Mucosa of gallbladder (tissue), 1 donor: ENCODE measurements at places on chromosomes 2 and 18. TPM values are rescaled to one million over a fixed set of nuclear protein-coding genes. Genes with fewer than 3 reads are reported as not detected.

The CNGA3 gene
- not detected for total RNA-seq

GRCh38 chr2:6301426-6301825 is 564.3 kb downstream of the CMPK2 start:
- DNase-seq = no peak

The HTRA2 gene
- total RNA-seq = 31.0 TPM

DNA sequence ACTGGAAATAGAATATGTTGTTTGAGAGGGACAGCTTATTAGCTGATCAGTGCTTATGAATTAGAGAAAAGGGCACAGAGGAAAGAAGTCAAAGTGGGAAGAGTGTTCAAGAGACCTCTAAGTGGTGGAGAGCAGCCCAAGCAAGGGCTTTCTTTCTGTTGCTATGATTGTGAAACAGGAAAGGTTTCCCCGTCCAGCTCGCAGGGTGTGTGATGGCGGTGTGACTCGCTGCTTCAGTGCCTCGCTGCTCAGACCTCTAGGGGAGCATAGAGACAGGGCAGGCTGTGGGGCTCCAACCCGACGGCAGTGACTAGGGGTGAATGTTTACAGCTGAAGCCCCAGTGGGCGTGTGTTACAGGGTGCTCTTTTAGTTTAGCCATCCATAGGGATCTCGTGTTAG is 166.5 kb upstream of the COPS8 start:
- no peak for DNase-seq

GRCh38 chr18:11072632-11073031 is 76.7 kb downstream of the PIEZO2 start:
- DNase-seq = no peak

The IL1B gene
- total RNA-seq = 33.2 TPM

DNA sequence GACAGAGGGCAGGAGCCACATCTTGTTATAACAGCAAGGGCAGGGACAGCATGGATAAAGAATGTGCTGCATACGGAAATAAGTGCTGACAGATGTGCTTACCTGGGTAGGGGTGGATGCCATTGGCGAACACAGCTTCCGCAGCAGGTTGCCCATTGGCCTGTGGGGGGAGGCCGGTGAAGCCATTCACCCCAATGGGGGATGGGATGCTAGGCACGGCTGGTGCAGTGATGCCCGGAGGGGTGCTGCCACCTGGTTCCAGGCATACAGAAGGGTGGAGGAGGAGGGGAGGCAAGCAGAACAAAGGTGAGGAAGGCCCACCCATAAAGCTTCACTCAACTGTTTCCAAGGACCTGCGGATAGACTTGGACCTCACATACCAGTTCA is 294.9 kb downstream of the CELF4 start:
- DNase-seq = no peak

DNA sequence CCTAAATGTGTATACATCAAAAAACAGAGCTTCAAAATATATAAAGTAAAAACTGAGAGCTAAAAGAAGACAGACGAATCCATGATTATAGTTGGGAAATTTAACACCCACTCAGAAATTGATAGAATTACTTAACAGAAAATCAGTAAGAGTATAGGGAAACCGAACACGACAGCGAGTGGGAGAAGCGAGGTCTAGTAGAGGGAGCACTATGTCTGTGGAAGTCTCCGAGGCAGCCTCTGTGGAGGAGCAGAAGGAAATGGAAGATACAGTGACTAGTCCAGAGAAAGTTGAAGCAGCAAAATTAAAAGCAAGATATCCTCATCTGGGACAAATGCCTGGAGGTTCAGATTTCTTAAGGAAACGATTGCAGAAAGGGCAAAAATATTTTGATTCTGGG is 38.8 kb downstream of the NMS start:
- no peak for DNase-seq

GRCh38 chr2:97718051-97718882 is 4.9 kb downstream of the ZAP70 start:
- no peak for DNase-seq

- DNase-seq = no peak
Measured at GRCh38 chr2:230995821-230996220, at the start of gene SPATA3. SPATA3 (plus strand) TSS chr2:230996121; CDS start chr2:230996234, 113 bp downstream.

The SERPINB12 gene
- total RNA-seq = not detected

DNA sequence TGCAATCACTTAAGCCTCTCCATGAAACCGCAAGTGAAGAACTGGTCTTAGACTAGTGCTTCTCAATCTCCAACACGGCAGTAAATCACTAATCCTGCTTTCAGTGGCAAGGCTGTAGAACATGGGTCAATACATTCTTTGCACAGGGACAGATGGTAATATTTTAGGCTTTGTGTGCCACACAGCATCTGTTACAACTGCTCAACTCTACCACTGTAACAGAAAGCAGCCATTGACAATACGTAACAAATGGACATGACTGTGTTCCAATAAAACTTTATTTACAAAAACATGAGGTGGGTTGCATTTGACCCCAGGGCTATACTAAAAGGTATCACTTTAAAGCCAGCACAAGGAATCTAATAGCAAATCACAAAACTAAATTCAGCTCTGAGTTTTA is 51.1 kb downstream of the RNF152 start:
- no peak for DNase-seq

The CAPN14 gene
- 0.14 TPM for total RNA-seq

The CAVIN2 gene
- total RNA-seq = 138 TPM

- DNase-seq = peak; percentile 91
Measured at GRCh38 chr2:60416221-60417008, 137.0 kb downstream of the BCL11A start.

DNA sequence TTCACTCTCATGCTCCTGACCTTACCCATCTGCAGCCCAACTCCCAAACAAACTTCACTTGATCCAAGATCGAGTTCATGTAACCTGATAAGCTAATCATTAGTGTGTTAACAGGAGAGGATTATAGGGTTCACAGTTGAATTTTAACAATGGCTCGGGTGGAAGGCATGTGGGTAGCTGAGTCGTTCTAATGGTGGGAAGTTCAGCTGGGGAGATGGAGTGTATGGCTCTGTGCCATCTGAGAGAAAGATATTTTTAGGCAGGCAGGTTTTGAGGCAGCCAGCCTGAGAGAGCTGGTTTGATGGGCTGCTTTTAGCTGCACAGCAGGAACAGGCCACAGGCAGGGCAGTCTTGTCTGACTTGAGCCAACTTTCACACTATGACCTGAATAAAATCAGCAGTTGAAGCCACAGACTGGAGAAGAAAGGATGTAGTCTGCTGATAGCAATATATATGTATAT is 17.7 kb upstream of the NFE2L2 start:
- DNase-seq = no peak

The KCNG2 gene
- not detected for total RNA-seq

The CD8B2 gene
- 0.09 TPM for total RNA-seq

- DNase-seq = no peak
Measured at GRCh38 chr2:215479536-215480240, 43.8 kb upstream of the FN1 start.

DNA sequence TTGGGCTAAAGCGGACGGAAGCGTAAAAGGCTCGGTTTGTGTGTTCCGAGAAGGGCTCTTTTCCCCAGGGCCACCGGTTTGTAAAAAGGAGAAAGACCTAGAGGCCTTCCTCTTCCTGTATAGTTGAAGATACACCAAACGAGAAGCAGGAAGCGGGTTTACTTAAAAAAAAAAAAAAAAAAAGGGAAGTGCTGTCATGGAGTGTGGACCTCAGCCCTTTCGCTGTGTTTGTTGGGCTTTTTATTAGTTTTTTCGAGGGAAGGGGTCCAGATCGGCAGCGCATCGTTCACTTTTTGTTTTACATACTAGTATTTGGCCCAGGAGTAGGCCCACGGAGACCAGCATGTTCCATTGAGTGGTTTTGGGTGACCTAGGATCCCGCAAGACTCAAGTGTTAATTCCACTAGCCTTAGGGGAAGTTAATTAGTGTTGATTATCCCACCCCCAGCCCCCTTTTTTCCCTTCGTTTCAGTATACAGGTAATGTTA is 676 bp downstream of the ACTR2 start:
- no peak for DNase-seq

DNA sequence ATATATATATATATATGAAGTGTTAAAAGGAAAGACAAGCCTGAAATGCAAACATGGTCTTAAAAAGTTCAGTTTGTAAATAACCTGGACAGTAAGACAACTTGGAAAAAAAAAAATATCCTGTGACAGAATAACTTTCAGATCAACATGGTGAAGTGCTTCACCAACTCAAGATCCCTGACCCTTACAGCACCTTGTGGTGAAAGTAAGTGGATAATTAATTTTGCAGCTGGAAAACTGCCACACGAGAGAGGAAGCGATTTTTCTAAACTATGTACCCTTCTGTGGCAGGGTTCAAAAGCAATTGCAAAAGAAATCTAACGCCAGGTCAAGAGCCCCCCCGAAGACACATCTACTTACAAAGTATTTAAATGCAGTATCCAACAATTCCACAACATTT is 95.8 kb downstream of the PAX3 start:
- no peak for DNase-seq

DNA sequence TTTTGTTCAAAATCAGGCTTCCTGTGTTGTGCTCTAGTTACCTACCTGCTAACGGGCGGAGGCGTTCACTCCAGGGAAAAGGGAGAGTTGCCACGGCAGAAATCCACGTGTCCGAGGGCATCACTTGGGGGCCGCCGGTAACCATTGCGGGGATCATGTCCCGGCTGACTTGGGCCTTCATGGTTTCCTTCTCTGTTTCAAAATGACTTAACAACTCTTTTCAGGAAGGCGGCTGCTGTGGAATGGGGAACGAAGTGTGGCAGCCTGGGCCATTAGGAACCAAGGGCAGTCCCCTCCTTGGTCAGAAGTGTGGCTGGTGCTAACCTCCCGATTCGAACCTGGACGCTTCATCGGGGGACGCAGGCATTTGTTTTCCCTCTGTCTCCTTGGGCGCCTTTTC is 56.8 kb downstream of the INPP5D start:
- no peak for DNase-seq

- DNase-seq = no peak
Measured at GRCh38 chr2:120961396-120961795, 225.7 kb downstream of the GLI2 start.

- no peak for DNase-seq
Measured at GRCh38 chr18:51211552-51211951, 14.1 kb upstream of the MEX3C start.

The PROM2 gene
- 202 TPM for total RNA-seq

DNA sequence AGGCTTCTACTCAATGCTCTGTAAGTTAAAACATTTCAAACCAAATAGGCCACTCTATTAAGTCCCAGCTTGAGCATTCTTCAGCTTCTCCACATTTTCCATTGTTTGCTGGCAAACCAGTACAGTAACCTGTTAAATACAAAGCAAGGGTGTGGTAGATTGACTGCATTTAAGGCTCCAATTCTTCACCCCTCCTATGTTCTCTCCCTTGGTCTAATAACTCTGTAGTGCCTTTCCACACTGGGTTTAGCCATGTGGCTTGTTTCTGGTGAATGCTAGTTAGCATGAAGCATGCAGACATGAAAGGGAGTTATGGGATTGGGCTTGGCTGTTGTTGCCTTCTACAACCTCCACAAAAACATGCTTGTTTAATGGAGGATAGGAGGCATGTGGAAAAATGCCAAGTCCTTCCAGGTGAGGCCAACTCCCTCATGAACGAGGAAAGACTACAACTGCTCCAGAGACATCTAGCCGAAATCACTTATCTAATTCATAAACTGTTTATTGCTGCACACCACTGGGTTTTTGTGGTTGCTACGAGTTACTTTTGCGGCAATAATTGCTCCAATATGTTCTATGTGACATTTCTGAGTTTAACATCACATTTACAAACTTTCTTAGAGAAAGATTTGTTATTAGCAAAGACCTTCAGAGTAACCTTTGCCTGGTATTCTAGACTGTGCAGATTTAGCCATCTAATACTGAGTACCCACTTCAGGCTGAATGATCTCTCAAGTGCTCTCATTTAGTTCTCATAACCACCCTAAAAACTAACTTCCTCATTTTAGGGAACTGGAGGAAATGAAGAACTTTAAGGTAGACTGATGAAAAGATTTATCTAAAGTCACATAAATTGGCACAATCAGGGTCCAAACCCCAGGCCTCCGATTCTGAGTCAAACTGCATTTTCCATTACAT is 104.0 kb downstream of the SMAD2 start:
- DNase-seq = no peak

The MREG gene
- total RNA-seq = 9.2 TPM

DNA sequence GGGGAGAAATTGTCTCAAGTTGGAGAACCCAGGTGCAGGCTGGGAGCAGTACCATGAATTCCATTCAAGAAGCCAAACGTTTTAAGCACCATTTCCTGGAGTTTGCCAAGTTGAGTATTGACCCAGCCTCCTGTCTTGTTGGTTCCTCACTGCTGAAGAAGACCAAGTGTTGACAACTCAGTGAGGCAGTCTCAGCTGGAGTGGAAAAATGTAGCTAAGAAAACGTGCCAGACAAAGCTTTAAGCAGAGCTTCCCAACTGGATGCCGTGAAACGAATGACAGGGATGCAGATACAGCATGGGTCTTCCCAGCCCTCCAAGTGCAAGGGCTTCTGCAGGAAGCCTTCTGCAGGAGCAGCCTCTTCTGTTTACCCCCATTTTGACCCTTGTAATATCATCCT is 778 bp upstream of the INPP1 start:
- DNase-seq = no peak

GRCh38 chr2:28895189-28895893 is 874 bp downstream of the WDR43 start:
- peak; percentile 17 for DNase-seq

DNA sequence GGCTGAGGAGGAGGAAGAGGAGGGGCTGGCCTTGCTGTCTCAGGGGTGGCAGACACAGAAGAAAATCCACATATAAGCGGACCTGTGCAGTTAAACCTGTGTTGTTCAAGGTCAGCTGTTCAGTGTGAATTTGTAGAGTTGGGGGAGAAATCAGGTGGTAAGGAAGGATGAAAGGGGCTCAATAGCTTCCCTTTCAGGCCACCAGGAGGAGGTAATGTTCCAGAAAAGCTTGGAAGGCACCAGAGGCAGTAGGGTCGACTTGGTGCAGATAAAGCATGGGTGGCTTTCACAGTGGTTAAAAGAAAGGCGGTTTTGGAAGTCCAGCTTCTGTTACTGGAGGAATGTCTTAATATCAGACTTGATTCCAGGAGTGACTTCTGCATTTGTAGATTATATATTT is 167.4 kb downstream of the THSD7B start:
- no peak for DNase-seq

DNA sequence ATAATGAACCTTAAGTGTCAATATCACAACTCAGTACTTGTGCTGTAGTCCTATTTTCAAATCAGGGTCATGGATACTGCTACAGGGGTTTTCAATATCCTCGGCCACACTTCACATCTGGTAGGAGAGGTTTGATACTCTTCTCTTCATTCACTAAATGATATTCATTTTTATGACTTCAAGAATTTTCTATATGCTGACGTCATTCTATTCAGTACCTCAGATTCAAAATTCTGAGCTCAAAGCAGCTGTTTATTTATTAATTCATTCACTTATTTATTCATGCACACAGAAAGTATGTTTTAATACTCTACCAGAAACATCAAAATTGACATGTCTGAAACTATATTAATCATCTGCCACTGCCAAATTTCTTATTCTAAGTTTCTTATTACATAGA is 866.9 kb upstream of the LRRTM1 start:
- DNase-seq = no peak

The GKN2 gene
- not detected for total RNA-seq

The KCNK3 gene
- total RNA-seq = 9.1 TPM
